ENCODE measurements at places on chromosomes 3 and 15.

GRCh38 chr3:52394751-52395502, 50.0 kb downstream of the SEMA3G start:
- no peak for DNase-seq

- DNase-seq: no peak
These were observed 129.4 kb downstream of the PGPEP1L start for GRCh38 chr15:98878172-98878571.

DNA sequence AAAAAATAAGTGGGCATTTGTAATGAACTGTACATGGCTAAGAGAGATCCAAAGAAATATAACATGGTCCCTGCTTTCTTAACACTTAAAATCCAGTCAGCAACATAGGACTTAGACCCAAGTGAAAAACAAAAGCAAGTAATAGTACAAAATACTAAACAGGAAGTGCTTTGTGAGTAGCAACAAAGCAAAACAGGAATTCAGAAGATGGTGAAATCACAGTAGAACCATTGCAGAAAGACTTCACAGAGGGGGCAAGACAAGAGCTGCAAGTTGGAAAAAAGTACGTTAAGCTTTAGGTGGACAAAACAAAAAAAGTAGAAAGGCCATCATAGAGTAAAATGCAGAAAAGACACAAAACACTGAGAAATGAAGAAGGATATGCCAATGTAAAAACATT, 116.0 kb downstream of the TBC1D5 start:
- DNase-seq: no peak

DNA sequence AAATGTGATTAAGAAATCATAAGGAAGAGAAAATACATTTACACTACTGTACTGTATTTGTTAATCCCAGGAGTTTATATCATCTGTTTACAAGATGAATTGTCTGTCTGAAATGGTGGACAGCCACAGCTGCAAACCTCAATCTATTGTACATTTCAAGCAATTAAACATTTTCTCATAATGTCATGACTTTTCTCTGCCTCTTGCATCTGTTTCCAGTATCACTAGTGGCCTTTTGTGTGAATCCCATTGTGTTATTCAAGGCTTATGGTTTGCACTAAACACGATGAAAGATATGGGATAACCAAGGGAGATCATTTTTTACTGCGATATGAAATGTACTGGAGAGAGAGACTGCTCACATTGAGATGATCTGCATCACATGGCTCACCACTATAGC, 200.2 kb upstream of the LRRN1 start:
- DNase-seq: no peak

DNA sequence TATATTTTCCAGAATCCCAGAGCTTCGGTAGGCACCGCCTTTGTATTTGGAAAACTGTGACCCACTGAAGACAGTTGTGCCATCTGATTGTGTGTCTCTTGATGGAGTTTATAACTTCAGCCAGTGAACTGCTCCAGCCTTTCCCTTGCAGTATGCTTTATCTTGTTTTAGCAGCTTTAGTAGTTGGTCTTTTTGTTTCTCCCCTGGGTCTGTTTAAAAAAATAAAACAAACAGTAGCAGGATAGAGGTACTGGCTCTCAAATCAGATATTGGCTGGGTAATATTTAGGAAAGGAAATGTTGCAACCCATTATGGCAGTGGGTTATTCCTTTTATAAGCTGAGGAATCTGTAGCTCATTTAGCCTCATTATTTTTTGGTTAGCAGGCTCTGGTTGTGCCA, 151.5 kb upstream of the BFSP2 start:
- no peak for DNase-seq

DNA sequence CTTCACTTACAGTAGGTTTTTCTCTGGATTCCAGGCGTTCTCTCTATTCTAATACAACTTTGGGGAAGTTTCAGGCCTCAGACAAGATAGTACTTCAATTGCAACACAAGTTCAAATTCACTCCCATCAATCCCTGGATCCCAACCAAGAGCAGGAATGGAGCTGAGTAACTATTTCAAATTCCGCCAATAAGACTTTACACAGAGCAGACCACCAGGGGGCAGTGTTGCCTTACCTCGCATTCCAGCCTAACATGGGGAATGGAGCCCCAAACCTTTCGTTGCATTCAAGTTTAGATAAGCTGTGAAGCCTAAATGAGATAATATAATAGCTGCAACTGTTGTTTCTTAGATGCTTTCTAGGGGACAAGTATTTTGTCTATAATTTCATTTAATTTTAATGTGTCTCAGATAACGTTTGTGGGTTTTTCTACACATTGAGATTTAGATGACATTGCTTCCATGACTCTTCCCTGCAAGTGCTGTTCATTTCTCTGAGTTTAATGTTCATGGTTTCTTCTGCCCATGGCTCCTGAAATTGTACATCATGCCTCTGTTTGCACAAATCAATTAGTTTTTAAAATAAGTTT, 186.7 kb downstream of the NSUN3 start:
- DNase-seq: peak; percentile 43

GRCh38 chr3:41286305-41286704, 87.0 kb downstream of the CTNNB1 start:
- DNase-seq: no peak

- no peak for DNase-seq
These were observed 64.2 kb upstream of the SLCO2A1 start for GRCh38 chr3:134093956-134094355.

GRCh38 chr3:128575777-128576176, 74.8 kb downstream of the RPN1 start:
- DNase-seq: no peak

- DNase-seq: no peak
These were observed 39.3 kb downstream of the PPCDC start for GRCh38 chr15:75062706-75063105.

GRCh38 chr3:184715943-184716621, 4.2 kb upstream of the MAGEF1 start:
- no peak for DNase-seq

- DNase-seq: no peak
These were observed 166.9 kb downstream of the ABHD5 start for GRCh38 chr3:43857361-43858293.

GRCh38 chr15:22241451-22241850, 161.1 kb downstream of the OR4M2 start:
- no peak for DNase-seq

DNA sequence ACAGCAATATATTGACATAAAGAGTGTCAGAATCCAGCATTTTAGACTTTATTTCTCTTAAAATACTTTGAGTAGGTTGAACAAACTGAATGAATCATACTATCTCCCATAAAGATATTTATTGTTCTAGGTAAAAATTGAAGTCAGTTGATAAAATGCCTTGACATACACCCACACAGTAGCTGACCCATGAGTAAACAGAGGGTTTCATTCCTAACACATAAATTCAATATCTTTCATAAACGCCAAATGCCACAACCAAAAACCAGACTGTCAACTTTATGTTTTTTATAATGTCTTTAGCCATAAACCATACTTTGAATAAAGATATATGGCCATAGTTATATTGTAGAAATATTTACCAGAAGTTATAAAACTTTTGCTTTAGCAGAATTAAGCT, 742.4 kb downstream of the NAALADL2 start:
- DNase-seq: no peak

DNA sequence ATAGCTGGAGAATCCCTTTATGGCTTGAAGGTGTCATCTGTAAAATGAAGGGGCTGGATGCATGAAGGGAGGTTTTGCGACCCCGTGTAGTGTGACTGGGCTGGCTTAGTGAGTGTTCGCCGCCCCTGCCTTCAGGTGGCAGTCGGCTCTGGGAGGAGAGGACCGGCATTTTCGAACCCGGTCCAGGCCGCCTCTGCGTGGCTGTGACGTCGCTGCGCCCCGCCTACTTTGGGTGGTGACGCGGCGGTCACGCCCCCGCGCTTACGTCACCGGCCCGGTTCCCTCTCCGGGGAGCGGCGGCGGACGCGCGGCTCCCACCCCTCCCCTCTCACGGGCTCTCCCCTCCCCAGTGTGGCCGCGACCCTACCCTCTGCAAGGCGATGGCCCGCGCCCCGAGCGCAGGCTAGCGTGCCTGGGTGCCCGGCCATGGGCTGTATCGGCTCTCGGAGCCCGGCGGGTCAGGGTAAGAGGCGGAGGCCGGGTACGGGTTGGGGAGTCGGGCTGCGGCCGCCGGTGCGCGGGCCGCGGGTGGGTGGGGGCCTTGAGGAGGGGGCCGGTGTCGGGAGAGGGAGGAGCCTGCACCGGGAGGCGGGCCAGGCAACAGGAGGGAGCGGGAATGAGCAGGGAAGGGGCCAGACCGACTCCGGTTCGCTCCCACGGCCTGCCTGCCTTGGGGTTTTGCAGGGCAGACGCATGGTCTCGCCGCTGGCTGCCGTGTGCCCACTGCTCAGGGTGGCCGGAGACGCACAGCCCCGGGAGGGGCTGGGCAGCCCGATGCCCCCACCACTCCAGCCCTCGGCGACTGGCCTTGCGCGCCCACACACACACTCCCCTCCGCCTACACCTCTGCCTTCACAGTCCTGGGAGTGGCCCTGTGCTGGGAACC, 1.5 kb upstream of the FAM131A start:
- peak; percentile 48 for DNase-seq

- peak; percentile 68 for DNase-seq
These were observed 121.5 kb upstream of the TSC22D2 start for GRCh38 chr3:150286390-150287147.

DNA sequence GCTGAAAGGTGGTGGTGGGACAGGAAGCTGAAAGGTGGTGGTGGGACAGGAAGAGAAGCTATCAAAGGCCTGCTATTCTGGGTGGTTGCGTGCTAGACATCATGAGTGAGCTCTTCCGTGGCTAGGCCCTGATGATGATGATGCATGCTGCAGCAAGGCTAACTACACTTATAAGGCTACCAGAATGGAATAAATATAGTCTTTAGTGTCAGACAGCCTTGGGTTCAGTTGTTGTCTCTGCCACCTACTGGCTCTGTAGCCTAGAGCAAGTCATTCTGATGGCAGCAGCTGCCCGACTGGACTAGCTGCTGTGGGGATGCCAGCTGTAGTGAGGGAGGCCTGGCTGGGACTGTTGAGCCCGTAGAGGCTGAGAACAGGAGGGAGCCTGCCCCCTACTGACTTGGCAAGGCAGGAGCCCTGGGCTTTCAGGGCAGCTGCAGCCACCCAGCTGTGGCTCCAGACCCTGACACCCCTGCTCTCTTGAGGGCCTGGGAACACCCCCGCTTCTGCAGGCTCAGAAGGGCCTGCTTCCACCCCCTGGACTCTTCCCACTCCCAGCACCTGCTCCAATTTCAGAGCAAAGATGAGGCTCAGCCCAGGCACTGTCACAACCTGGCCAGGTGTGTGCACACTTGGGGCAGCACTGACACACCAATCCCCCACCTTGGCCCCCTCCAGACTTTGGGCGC, 21.4 kb upstream of the ZBED2 start:
- no peak for DNase-seq

DNA sequence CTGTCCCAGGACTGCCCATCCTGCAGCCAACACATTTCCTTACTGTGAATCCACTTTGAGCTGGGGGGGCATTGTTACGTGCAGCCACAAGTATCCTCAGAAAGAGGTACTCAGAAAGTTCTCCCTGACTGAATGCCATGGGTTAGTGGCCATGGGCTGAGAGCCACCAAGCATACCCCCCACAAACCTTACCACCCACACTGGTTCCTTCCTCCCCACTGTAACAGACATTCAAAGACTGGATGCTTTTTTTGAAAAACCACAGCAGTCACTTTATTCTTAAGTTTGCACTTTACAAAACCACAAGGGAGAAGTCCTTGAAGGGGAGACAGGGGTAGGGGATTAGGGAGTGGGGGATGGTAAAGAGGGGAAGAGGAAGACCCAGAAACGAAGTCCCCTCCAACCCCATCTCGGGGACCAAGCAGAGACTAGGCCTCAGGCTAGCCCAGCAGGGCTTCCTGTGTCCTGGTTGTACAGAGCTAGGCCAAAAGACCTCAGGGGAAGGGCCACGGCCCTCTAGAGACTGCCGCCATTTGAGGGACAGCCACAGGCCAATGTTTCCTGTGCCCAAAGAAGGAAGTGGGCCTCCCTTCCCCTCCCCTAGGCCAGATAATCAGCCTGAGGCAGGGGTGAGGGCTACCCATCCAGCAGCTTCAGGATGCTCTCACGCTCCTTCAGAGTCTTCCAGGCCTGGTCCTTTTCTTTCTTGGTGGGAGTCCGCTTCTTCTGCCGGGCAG, 10.1 kb upstream of the CAMK1 start:
- no peak for DNase-seq

DNA sequence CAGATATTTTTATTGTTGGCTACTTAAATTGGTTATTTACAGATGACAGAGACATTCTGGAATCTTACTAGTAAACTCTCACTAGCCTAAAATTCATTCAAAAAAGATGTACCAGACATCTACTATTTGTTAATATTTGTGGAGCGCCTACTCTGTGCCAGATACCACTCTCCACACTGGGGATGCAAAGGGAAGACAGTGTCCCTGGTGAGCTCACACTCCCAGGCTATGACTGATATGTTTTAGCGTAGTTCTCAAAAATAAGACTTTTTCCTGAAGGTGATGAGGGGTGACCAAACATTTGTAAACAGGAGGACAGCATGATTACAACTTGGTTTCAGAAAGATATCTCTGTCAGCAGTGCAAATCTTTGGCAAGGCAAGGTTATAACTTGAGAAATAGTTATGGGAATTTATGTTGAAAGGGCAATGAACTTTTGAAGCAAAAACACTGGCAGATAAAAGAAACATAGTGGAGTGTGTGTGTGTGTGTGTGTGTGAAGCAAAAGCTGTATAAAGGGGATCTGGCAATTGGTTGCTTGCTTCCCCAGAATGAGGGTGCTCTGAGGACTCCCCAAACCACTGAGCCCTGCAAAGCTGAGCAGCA, 51.2 kb downstream of the HACD2 start:
- DNase-seq: no peak

- DNase-seq: no peak
These were observed 248.5 kb upstream of the TGFBR2 start for GRCh38 chr3:30357897-30358296.

DNA sequence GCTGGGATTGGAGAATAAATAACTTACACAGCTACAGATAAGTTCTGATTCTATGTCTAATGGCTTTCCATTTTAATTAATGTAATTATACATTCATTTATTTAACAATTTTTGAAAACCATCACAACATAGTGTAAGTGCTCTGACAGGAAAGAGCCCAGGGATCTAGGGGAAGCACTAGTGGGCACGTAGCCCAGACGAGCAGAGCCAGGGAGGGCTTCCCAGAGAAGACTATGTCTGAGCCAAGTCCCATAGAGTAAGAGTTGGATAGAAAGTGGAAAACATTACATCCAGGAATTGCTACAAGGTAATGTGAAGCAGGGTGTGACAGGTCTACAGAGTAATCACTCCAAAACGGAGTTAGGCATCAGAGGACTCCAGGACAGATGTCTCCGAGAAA, 2.9 kb upstream of the HGD start:
- peak; percentile 18 for DNase-seq

GRCh38 chr15:40917585-40917984, 11.6 kb upstream of the DLL4 start:
- DNase-seq: no peak

- DNase-seq: no peak
These were observed 3.6 kb upstream of the LIMD1 start for GRCh38 chr3:45590822-45591546.

GRCh38 chr15:24718289-24719082, 42.9 kb downstream of the NPAP1 start:
- no peak for DNase-seq
